Spleen (tissue), 13 donors: ENCODE measurements at places on chromosomes 5 and 9. TPM values are rescaled to one million over a fixed set of nuclear protein-coding genes. Genes with fewer than 3 reads are reported as not detected.

PCDH12 gene
- total RNA-seq: 32.3 TPM

PHYHD1 gene
- total RNA-seq: 7.2 TPM

ZNF474 gene
- not detected for total RNA-seq

SHOC1 gene
- not detected for total RNA-seq

F2RL2 gene
- total RNA-seq: 0.50 TPM

TCF7 gene
- 39.6 TPM for total RNA-seq

PCDHAC1 gene
- 0.13 TPM for total RNA-seq

PDZD2 gene
- 0.70 TPM for total RNA-seq

IL5 gene
- not detected for total RNA-seq

- DNase-seq: no peak
Measured at GRCh38 chr9:84121991-84122523, 141.5 kb downstream of the RMI1 start.

DNA sequence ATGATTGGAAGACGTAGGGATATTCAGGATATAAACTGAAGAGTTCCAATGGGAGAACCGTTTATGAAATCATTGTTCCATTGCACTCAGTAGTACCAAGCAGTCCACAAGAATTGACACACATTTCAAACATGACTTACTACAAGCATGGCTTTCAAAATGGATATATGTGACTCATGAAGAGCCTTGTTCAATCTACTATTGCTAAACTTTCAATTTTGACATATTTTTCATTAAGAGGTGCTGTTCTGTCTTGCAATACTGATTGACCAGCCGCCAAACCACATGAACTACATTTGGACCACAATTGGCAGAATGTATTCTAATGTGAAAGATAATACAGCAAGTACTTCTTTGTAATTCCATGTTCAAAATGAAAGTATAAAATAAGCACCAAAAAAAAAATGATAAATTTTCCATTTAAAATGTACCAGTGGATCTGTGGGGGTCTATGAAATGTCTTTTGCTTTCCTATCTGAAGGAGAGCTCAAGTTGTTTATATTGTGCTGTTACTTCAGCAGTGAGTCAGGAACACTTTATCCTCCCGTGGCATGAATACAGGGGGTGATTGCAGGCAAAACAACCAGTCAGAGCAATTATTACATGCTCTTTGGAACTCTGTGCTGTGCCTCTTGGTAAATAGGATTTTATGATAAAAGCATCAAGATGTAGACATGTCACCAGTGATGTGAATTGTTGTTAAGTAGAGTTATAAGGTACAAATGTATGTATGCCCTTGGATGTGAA, 366.0 kb downstream of the ARRDC3 start:
- DNase-seq: no peak

- no peak for DNase-seq
Measured at GRCh38 chr5:126640866-126641265, 40.1 kb downstream of the PHAX start.

GRCh38 chr9:115024925-115025535, 92.9 kb downstream of the TNC start:
- DNase-seq: no peak

DNA sequence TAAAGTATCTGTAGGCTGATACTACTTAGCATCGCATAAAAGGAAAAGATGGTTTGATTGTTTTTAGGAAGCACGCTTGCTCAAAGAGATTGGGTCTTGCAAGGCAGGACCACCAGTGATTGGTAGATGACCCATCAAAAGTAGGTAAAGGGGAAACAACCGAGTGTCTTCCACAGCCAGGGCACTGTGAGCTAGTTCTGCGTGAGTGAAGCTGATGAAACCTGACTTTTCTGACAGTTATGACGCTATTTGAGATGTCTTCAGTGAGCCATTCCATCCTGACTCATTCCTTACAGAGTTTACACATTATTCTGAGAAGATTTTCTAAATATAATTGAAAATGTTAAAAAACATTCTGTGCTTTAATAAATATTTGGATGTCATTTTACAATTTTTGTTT, 49.7 kb downstream of the BASP1 start:
- DNase-seq: no peak

DNA sequence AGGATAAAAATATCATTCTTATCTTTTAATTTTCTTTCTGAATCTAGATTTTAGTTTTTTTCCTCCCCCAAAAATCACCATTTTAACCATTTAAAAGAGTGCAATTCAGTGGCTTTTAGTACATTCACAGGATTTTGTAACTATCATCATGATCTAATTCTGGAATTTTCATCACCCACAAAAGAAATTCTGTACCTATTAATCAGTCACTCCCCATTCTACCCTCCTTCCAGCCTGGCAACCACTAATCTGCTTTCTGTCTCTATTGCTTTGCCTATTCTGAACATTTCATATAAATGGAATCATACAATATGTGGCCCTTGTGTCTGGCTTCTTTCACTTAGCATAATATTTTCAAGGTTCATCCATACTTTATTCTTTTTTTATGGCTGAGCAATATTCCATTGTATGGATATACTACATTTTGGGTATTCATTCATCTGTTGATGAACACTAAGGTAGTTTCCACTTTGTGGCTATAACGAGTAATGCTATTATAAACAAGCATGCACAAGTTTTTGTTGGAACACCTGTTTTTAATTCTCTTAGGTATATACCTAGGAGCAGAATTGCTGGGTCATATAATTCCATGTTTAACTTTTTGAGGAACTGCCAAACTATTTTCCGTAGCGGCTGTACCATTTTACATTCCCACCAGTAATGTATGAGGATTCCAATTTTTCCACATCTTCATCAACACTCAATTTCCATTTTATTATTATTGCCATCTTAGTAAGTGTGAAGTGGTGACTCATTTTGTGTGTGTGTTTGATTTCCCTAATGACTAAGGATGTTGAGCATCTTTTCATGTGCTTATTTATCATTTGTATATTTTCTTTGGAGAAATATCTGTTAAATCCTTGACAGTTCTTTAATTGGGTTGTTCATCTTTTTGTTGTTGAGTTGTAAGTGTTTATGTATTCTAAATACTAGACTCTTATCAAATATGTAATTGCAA, 340.3 kb downstream of the CWC27 start:
- no peak for DNase-seq

GRCh38 chr5:80059354-80059980, 24.3 kb downstream of the THBS4 start:
- DNase-seq: no peak

GRCh38 chr9:111529787-111530186, 4.8 kb downstream of the ZNF483 start:
- DNase-seq: no peak

- no peak for DNase-seq
Measured at GRCh38 chr5:62258654-62259053, 47.4 kb upstream of the KIF2A start.

- no peak for DNase-seq
Measured at GRCh38 chr9:122204055-122204454, 24.7 kb downstream of the LHX6 start.
